GM23248 (cell line): ENCODE measurements at places on chromosomes 3 and 15.
A peak's percentile ranks its signal among the peaks of the same experiment; 100 is the strongest.

DNA sequence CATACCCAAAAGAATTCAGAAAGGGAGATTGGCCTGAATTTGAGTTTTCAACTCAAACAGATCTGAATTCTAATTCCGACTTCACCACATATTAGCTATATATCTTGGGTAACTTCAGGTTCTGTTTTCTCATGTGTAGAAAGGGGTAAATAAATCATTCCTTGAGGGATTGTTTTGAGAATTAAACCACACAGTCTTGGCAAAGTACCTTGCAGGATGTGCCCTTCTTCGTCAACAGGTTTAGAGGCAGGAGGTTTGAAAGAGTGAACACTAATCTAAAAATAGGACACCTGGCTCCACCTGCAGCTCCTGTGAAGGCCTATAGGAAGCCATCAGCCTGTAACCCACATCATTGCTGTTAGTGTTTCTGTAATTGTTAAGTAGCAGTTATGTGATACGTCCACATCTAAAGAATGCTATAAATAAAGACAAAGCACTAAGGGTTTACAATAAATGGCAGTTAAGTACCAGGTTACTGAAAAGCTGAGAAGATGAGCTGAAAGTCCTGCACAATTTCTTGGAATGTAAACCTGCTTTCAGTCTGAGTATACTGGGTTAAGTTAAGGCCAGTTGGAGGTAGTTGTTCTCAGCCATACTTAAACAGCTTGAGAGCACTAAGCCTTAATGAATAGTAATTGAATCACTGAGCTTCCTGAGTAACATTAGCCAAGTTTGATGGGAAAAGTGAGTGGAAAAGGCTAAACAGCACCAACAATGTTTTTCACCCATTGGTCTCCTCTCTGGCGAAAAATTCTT lies 6.0 kb downstream of the CCDC80 start:
- peak; percentile 56 for DNase-seq

DNA sequence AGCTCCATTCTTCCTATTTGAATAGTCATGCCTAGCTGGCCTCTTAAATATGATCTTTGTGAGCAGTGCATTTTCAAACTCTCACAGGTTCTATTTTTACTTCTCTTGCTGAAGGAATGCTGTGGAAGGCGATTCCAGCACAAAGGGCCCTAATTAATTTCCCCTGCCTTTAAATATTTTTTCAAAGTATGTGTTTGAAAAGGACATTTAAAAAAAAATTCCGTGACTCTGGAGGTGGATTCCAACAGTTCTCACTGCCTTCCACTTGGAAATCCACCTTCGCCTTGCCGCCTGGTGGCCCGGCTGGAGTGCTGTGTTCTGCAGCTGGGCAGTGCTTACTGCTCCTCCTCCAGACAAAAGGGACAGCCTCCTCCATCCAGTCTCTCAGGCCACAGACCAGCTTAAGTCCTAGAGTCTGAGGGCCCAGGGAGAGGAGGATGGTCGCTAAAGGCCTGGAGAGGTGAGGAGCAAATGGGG lies 61.5 kb upstream of the CORO2B start:
- DNase-seq, result peak; percentile 61

DNA sequence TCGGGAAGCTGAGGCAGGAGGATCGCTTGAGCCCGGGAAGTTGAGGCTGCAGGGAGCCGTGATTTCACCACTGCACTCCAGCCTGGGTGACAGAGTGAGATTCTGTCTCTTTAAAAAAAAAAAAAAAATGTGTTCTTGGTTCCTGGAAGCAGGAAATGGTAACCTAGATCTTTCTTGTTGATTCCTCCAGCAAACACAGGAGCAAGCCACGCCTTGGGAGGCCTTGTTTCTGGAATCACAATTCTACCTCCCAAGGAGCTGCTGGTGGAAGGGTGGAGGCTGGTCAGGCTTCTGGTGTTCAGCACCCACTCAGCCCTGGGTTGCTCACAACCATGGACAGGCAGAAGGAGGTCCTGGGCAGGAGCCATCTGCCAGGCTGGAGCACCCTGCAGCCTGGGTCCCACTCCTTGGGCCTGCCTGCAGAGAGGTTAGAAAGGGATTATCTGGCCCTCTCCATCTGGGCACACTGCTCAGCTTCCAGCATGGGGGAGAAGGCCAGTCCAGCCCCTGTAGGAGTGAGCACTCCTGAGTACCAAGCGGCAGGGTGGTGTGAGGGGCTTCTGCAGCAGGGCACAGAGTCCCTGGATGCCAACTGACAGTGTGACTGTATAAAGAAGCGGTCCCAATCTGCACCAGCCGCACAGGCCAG lies 65.6 kb downstream of the ABTB1 start:
- peak; percentile 51 for DNase-seq

DNA sequence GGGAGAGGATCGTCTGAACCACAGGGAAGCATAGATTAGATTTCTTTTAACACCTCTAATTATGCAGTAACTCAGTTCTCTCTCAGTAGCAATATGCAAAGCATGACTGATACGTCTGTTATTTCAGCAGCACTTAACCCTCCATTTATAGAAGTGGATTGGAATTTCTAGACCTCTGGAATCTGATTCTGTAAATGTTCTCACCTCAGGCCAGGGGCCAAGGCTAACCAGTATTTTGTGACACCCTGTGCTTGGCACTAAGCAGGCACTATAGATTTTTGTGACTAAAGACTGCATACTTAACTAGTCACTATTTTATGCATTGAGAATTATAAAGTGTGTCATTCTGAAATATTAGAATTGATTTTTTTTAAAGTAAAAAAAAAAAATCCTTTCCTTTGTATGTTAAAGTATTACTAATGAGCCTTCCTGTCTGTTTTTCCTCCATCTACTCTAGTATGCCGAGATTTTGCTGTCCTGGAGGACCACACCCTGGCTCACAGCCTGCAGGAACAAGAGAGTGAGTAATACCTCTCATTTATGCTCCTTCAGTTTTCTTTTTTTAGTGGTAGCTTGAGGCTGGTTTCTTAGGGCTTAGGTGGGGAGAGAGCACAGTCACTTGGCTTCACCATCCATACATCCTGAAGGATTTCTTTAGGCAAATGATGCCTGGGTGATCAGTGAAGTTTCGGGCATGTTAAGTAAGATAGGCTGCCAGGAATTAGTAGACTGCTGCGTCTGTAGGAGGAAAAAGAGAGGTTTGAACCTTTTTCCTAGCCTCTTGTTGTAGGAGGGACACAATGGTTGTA lies 26.5 kb upstream of the UTS2B start:
- peak; percentile 92 for DNase-seq

DNA sequence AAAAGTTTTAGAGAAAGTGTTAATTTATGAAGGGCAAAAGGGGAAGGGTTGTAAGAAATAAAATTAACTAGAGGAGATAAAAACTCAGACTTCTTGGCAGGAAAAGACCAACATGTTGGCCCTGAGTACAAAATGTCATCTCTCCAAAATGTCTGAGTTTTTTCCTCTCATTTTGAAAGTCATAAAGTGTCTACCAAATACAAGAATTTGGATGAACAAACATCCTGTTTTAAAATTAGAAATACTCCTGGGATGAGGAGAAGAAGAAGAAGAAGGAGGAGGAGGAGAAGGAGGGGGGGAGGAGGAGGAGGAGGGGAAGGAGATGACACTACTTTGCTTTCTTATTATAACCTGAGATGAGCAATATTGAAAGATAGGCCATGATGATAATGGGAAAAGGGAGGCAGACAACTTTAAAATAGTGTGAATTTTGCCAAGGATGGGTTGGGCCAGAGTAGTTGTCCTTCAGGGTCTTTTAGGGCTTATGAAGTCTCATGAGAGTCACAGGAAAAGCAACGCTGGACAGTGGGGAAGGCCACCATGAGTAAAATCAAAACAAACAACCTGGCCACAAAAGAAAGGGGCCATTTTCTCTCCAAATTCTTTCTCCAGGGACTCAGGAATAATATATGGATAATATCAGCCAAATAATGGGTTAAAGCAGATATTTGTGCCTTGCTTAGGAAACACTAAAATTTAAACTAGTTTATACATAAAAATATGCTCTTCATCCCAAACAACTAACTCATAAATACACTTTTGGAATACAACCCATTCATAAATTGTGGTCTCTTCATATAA lies 632.9 kb downstream of the EPHA3 start:
- no peak for DNase-seq

DNA sequence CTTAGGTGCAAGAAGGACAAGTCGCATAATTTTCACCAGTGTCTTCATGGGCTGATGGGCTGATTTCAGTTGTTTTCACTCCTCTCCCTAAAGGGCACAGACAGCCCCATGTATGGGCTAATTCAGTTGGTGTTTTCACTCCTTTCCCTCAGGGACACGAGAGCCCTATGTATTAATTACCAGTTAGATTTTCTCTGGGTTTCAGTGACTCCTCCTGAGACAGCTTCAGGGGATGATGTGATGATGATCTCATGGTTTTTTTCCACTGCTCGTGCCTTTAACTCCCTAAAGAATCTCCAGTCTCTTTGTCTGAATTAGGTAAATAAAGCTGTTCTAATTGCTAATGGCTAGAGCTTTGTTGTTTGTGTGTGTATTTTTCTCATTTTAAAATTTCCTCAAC lies 9.9 kb downstream of the RAMAC start:
- DNase-seq, result peak; percentile 49

DNA sequence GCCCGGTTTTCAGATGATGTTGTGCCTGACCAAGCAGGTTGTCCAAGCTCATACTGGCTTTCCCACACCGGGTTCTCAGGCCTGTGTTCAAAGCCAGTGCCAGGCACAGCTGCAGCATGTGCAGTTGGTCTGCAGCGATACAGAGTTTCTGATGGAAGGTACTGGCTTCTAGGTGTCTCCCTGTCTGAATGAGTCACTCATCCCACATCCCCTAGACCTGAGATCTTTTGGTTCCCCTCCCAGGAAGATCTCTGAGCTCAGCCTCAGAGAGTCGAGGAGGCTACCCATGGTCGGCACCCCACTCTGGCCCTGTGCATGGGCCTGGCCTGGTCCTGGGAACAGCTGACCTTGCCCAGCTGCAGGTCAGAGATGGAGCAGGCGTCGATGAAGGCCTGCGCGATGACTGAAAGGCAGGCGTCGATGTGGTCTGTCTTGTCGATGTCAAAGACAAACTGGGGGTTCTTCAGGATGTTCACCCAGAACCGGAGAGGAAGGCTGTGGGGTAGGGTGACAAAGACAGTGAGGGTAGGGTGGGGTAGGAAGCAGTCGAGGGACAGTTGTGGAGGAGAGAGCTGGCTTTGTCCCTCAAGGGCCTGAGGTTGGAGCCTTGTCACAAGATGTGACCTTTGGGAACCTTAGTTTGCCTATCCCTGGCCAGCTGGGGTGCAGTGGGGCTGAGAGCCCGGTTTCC lies 15.3 kb downstream of the H1-8 start:
- DNase-seq, result peak; percentile 28

GRCh38 chr3:42786212-42786611 lies 13.2 kb upstream of the CCDC13 start:
- DNase-seq, result no peak

DNA sequence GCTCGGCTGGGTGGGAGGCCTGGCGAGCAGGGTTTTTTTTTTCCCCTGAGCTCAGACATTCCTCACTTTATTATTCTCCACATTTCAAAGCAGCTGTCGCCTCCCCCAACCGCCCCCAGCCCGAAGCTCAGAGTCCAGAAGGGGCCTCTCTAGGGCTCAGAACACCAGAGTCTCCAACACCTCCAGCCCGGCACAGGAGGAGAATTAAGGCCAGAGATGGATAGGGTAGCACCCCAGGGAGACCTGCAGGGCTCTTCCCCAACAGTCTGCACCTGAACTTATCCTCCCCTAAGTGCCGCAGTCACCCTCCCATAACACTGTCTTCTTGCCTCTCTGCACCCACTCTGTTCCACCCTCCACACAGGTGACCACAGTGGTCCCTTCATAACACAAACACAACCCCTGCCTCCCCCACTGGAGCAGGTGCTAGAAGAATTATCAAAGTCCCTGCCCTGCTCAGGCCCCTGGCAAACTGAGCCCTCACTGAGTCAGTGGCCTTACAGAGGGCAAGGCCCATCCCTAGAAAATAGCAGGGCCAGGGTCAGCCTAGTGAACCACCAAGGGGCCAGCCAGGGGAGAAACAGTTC lies 14.1 kb downstream of the MYL3 start:
- no peak for DNase-seq
